IPS DF 19.7 (cell line): ENCODE measurements at places on chromosomes 2 and 18.

DNA sequence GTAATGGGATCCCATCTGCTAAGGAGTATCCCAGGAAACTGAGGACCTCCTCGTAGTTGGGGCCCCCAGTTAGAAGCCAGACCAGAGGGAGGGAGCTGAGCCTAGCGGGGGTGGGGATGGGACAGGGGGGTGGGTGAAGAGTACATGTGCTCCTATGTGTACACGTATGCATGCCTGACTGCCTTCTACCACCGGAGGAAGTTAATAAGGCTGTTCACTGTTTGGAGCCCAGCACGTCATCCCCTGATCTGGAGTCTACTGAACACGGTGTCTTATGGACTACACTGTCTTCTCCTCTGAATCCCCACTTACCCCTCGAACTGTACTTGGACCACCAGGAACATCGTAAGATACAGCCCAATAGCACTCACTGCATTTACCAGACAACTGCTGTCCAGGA, 68.5 kb downstream of the SFXN5 start:
- no peak for DNase-seq

GRCh38 chr2:71277536-71278103, 50.7 kb upstream of the PAIP2B start:
- DNase-seq, result no peak

DNA sequence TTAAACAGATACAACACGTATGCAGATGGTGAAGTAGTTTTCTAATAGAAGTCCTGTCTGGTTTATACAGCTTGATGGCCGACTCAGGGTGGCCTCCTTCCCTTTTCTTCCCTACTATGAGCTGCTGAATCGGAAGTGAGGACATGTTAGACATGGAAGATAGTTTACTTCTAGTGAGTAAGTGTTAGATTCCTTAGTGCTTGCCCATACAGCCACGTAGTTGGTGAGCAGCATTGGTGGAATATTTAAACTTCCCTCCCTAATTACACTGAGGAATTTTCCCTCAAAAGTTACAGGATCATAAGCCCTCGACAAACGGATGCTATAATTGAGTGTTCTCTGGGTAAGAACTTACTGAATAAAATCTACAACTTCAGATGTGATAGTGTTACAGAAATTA, 52.1 kb downstream of the RHBDD1 start:
- no peak for DNase-seq

GRCh38 chr2:239603411-239604356, 202.9 kb upstream of the HDAC4 start:
- no peak for DNase-seq

- DNase-seq, result no peak
Measured at GRCh38 chr2:134120406-134120732, 133.5 kb upstream of the MGAT5 start.

GRCh38 chr2:138720035-138720838, 60.0 kb downstream of the NXPH2 start:
- no peak for DNase-seq

DNA sequence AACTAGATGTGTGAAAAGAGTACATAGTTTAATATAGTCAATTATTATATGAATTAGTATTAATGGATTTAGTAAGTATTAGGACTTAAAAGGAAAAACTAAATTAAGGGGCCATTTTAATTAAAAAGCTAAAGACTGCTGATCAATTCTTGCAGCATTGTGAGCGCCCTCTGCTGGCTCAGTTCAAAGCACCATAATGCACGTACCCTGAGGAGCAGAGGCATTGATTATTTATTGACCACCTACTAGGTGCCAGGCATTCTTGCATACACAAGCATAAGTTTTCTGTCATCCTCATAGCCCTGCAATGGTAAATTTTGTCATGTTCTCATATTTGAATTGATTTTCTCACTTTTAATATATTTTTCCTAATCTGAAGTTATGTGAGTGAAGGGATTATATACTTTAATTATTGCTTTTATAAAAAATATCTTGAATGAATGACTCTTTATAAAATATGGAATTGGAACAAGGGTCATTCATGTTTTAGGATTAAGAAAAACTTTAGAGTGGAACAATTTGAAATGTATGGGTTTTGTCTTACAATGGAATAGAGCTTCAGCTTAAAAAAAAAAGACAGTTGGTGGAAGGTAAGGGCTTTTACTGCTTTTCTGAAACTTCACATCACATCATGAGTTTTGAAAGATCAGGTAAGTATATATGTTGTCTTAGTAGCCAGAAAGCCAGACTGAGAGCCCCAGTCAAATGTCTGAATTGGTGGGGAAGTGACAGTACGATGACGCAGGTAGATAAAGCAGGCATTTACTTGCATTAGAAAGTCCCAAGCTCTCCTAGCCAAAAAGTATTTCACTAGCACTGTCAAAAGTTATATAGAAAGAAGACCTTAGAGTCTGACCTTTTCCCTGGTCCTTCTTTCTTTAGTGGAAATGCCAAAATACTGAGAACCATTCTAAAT, 9.7 kb downstream of the ITGA4 start:
- no peak for DNase-seq

DNA sequence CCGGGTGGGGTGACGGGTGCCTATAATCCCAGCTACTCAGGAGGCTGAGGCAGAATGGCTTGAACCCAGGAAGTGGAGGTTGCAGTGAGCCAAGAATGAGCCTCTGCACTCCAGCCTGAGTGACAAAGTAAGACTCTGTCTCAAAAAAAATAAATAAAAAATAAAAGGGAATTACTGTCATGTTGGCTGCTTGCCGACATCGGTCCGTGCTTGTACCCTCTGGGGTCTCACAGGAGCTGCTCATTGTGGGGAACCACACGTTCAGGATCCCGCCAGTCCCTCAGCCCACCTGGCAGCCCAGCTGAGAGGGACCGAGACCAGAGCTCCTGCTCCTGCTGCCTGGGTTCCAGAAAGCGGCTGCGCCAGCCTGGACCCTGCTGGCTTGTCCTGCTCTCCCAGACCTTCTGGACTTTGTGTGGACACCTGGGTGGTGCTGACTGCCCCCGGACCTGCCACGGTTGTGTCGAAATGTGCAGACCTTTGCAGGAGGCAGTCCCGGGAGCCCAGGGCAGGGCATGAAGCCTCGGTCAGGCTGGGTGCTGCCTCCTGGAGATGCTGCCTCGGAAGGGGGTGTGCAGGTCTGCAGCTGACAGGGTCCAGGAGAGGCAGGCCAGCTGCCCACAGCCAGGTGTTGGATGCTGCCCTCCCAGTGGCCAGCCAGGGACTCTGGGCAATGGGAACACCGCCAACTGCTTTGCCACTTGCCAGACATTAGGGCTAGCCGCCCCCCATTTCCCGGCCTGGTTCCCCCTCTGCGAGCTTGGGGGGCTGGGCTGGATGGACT, 16.4 kb downstream of the KLF11 start:
- no peak for DNase-seq

DNA sequence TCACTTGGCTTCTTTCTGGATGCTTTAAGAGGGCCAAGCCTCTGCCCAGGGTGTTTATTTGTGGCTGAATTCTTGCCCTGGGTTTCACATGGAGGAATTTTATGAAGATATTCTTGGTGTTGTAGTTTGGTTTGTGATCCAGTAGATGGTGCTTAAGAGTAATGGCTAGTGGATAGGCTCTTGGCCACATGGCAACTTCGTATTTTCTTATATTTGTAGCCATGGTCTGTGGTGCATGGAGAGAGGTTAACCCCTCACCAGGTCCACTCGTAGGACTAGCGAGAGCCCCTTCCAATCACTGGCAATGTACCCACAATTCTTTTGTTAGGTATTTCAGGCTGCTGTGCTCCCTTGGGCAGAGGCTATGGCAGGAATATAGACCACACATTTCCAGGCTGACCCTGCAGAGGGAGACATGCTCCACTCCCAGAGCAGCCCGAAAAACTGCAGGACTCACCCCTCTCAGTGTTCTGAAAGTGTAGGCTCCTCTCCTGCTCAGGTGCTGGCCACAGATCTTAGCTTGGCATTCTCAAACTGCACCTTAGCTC, 582.1 kb upstream of the SETBP1 start:
- DNase-seq, result peak; percentile 7

GRCh38 chr2:100148883-100149282, 6.5 kb upstream of the AFF3 start:
- DNase-seq, result no peak

DNA sequence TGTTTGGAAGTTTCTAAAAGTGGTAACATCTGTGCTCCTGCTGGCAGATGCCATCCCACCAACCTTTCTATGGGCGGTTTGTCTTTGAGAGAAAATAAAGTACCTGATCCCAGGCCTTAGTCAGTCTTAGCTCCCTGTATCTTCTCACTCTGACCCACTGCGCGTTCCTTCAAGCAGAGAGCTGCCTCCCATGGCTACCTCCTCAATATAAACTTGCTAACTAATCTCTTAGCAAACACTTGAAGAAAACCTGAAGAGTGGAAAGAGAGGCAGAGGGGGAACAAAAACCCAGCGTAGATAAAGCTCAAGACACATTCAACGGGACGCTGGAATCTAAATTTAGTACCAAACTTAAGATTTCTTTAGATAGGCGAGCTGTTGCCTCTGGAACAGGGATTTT, 17.6 kb downstream of the ZEB2 start:
- DNase-seq, result no peak

GRCh38 chr2:219204425-219205164, 2.0 kb upstream of the ZFAND2B start:
- DNase-seq, result no peak

DNA sequence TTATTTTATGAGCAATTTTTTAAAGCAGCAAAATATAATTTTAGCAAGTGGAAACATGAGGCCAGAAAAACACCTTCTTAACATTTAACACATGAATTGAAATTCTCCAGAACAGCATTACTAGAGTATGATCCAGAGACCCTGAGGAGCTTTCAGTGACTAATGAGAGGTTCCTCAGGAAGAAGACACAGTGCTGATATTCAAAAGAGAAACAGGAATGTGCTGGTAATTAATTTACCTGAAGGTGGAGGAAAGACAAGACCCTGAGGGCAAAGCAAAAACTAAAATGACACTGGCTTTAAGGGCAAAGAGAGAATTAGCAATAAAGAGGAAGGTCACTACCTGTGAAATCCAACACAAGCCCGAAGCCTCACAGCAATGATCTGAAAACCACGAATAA, 97.0 kb downstream of the CDH2 start:
- DNase-seq, result no peak

- DNase-seq, result no peak
Measured at GRCh38 chr2:19488009-19488691, 129.7 kb upstream of the OSR1 start.

DNA sequence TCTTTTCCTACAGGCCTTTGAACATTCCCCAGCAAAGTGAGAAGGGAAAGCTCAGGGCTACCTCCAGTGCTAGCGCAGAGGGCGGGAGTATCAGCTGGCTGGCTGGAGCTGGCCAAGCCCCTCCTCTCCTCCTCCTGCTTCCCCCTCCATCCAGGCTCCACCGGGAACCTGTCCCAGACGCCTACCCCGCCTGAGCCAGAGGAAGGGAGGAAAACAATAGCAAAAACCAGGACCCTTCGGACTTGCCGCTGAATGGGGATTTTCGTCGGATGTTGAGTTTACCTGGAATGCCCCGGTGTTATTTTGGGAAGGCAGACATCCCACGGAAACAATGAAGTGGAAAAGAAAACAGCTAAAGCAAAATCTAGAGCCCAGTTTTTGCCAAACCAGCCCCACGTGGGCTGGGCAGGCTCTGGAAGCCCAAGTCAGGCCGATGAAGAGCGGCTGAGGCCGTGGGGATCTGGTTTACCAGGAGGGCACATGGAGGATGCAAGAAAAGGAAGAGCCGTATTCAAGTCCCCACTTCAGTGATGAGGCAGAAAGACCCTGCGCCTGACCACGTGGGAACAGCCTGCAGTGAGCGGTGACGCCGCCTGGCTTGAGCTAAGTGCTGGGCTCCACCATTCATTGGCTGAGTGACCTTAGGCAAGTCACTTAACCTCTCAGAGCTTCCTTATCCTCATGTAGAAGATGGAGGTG, 100.4 kb upstream of the LCLAT1 start:
- peak; percentile 30 for DNase-seq
